ENCODE measurements at places on chromosomes 6 and 20. TPM values are rescaled to one million over a fixed set of nuclear protein-coding genes. Genes with fewer than 3 reads are reported as not detected.

DNA sequence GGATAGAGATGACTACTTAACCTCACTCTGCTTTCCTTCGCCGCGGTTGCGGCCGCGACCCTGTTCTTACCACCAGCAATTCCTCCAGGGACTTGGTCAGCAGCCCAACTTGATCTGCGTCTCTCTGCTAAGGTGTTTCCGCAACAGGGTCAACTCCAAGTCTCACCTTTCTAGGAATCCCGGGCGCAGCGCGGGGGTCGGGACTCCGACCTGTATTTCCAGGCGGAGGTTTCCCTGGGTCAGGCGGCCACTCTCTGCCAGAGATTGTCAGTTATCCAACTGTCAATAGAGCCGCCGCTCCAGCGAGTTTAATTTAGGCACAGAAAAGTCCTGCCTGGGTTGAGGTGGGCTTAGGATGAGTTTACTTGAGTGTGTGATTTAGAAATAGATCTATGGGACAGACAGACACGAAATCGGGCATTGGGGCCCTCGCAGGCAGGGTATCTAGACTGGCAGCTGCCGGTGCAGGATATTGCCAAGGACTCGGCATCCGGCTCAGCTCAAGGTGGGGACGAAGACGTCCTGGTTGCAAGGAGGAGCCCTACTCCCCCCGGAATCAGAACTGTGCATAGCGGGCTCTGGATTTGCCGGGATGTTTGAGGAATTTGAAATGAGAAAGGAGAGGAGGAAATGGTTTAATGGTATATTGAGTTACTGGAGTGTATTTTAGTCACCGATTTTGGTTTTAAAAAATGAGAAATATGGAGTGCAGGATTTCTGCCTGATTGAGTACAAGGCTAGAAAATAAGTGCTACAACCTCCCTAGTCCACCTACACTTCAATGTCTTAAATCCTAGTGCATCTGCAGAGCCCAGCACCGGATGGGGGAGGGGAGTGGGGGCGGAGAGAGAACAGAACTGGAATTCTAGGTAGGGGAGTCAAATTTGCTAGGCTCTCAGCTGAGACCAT is 23.7 kb downstream of the POM121L2 start:
- DNase-seq: no peak

- no peak for DNase-seq
Observed at GRCh38 chr6:17096652-17097051, 5.2 kb upstream of the STMND1 start.

PRL gene
- total RNA-seq: not detected

DNA sequence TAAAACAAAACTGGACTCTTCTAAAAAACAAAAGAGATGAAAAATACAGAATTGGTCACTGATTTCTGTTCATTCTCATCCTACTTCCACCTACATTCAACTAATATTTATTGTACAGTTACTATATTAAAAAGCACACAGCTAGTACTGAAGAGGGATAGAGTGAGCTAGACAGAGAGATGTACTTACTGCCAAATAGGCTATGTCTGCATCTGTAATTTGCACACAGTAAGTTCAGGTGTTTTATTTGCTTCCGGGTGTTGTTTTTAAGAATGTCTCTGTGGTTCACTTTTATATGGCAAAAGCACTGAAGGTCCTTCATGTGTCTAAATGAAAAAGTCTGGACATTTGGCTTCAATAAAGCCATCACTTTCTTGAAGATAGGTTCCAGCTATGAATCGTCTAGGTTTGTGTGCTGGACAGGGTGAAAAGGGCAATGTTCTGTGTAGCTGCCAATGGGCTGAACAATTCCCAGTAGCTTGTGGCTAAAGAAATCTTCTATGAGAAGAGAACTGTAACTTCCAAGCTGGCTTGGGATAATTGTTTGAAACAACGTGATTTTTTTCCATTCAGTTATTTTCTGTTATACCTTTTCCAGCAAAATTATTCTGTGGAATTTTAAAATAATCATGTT is 47.3 kb downstream of the EPB41L2 start:
- DNase-seq: no peak

All from epithelial cell of proximal tubule (primary cell).